GM04504 (cell line): ENCODE measurements at places on chromosomes 7 and 10.

DNA sequence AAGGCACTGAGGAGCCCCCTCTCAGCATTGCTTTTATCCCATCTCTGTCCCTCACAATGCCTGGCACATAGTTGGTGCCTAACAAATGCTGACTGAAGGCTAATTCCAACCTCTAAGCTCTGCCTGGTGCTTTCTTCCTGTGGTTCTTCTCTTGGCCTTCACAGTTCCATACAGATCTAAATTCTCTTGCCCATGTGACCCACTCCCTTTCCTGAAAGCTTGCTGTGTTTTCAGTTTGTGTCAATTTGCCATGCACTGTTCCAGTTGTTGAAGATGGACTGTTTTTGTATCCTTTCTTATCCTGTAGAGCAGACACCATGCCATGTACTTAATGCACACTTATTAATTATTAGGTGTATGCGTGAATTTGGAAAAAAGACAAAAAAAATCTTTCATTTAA, 9.2 kb downstream of the TBXAS1 start:
- no peak for DNase-seq

DNA sequence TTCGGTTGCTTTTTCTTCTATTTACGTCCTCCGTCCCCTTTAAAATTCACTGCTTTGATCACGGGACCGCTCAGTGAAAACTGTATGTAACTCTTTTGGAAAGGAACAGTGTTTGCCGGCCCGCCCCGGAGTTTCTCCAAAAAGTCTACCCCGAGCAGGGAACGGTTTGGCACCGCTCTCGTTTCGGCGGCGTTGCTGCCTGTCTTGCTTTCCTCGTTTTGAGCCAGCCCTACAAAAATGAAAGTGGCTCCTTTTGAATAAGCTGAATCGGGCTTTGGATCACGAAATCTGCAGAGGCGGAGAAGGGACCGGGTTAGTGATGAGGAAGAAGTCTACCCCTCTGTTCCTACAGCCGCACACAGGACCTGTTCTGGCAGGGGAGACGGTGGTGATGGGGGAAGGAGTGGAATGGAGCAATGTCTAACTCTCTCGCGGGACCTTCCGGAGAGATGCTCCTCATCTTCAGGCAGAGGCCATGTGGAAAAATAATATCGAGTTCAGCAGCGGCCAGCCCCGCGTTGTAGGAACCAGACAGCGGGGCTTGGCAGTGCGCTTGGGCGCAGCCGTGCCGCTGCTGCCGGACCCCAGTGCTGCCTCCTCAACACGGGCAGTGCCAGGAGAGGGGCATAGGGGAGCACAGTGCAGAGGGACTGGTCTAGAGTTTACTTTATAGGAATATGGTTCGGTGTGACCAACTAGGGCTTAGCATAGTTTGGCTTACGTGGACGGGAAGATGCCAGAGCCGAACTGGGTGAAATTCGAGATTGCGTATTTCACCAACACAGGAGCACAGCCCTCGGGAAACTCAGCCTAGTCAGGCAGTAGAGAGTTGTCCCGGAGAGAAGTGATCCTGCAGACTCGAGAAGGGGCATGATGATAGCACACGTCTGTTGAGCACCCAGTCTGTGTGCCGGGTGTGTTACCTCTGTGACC, 1.4 kb downstream of the HTRA1 start:
- DNase-seq: no peak

- DNase-seq: no peak
Observed at GRCh38 chr7:93601363-93601762, 26.8 kb upstream of the CALCR start.

- peak; percentile 37 for DNase-seq
Observed at GRCh38 chr7:25260862-25261494, 32.7 kb upstream of the NPVF start.

DNA sequence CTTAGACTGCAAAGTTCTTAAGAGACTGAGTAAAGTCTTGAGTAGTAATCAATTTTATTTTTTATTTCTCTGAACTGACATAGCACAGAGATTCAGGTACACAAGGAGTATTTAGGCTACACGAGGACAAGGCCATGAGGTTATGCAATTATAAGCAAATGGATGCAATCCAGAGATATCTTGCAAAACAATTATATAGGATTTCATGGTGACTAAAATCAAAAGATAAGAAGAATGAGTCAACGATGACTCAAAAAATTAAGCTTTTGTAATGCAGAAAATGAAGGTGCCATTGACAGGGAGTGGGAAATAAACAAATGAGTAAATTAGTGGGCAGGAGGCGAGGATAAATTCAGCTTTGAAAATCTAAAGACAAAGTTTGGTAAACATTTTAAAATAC, 66.7 kb upstream of the MYO3A start:
- no peak for DNase-seq

- DNase-seq: no peak
Observed at GRCh38 chr7:122881324-122881723, 4.9 kb downstream of the CADPS2 start.

DNA sequence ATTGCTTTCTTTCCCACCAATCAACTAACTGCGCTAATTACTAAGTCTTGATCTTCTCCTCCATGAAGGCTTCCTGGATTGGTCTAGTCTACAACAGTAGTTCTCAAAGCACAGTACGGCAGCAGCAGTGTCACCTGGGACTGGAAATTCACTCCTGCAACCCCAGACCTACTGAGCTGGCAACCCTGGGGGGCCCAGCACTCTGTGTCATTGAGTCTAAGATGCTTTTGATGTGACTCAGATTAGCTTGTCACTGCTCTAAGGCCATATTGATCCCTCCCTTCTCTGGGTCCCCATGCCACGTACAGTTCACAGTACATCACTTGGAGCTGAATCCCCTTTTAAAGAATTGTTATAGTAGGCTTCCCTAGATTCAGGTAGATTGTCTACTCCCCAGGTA, 65.7 kb upstream of the KMT2C start:
- DNase-seq: no peak
